ENCODE measurements at places on chromosomes 16 and 17. TPM values are rescaled to one million over a fixed set of nuclear protein-coding genes. Genes with fewer than 3 reads are reported as not detected.

Gene MYO15B
- total RNA-seq = 10.2 TPM

- no peak overlapping the region for H3K4me3 ChIP-seq
- no peaks in the 10 kb centered on the region for H3K27me3 ChIP-seq
- peaks cover 8% of the 10 kb centered on the region for H3K4me1 ChIP-seq
- H3K36me3 ChIP-seq = no peaks in the 10 kb centered on the region
- no peak for DNase-seq
Observed at GRCh38 chr17:40553694-40554534, 11.4 kb downstream of the CCR7 start.

- no peak for DNase-seq
- H3K4me3 ChIP-seq = no peak overlapping the region
- no peak overlapping the region for H3K27ac ChIP-seq
- no peaks in the 10 kb centered on the region for H3K36me3 ChIP-seq
Observed at GRCh38 chr16:80940069-80940856, 66.4 kb downstream of the CMC2 start.

- no peak overlapping the region for H3K4me3 ChIP-seq
- no peaks in the 10 kb centered on the region for H3K36me3 ChIP-seq
- H3K4me1 ChIP-seq = peaks cover 20% of the 10 kb centered on the region
Observed at GRCh38 chr16:48907906-48908634, 298.1 kb upstream of the N4BP1 start.

DNA sequence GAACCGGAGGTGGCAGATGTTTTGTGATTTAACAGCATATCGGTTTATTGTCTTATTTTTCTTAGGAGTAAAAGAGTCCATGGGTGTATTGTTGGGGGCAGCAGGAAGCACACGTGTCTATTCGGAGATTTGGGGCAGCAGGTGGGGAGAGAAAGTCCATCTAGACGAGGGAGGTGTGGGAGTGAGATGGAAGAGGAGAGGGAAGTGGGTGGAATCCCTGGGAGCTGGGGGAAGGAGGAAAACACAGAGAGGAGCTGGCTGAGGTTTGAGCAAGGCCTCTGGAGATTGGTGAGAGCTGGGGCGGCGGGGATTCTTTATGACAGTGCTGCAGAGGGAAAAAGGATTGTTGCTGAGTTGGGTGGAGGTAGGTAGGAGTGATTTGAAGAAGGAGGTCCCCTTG lies 72.1 kb downstream of the PRKCB start:
- no peak overlapping the region for H3K27ac ChIP-seq
- no peak for DNase-seq
- no peaks in the 10 kb centered on the region for H3K36me3 ChIP-seq
- H3K27me3 ChIP-seq = no peaks in the 10 kb centered on the region
- no peak overlapping the region for H3K4me3 ChIP-seq
- H3K4me1 ChIP-seq = peaks cover 10% of the 10 kb centered on the region

Gene HOXB8
- not detected for total RNA-seq

GRCh38 chr16:53528797-53529196 lies 25.8 kb upstream of the AKTIP start:
- no peak overlapping the region for H3K4me3 ChIP-seq
- no peaks in the 10 kb centered on the region for H3K27me3 ChIP-seq
- no peak for DNase-seq
- H3K4me1 ChIP-seq = no peaks in the 10 kb centered on the region

All from neural progenitor cell (in vitro differentiated cells).